ENCODE measurements at places on chromosomes 2 and 18.

- no peak for DNase-seq
Observed at GRCh38 chr18:59689756-59690155, 7.5 kb downstream of the CCBE1 start.

DNA sequence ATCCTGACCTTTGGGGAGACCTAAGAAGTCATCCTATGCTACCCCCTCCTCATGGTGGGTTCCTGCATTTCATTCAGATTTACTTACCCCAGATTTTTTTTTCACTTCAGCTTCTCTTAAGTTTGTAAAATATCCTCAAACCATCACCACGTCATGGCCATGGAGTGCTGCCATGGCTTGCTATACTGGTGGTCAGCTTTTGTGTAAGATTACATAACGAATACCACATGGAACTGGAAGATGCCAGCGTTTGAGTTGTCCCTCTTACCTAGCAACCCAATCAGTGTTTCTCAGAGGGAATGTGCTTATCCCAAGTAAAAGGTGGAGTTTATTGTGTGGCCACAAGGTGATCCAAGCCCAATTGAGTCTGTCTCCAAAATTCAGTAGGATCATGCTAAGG, 148.6 kb upstream of the ALPP start:
- DNase-seq, result no peak

GRCh38 chr2:211941216-211941747, 597.3 kb downstream of the ERBB4 start:
- no peak for DNase-seq

DNA sequence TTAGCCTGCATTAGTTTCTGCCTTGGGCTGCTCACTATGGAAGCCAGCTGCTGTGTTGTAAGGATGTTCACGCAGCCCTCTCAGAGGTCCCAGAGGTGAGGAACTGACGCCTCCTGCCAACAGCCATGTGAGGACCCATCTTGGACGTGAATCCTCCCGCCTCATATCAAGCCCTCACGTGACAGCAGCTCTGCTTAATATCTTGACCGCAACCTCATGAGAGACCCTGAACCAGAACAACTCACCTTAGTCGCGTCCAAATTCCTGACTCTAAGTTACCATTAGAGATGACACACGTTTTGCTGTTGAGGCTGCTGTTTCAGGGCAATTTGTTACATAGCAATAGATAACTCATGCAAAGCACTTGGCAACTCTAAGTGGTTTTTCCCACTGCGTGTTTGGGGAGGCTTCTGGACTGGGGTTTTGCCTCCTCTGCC, 97.7 kb downstream of the TMEM17 start:
- DNase-seq, result no peak

- DNase-seq, result no peak
Observed at GRCh38 chr2:121828281-121828731, 72.9 kb downstream of the TSN start.

DNA sequence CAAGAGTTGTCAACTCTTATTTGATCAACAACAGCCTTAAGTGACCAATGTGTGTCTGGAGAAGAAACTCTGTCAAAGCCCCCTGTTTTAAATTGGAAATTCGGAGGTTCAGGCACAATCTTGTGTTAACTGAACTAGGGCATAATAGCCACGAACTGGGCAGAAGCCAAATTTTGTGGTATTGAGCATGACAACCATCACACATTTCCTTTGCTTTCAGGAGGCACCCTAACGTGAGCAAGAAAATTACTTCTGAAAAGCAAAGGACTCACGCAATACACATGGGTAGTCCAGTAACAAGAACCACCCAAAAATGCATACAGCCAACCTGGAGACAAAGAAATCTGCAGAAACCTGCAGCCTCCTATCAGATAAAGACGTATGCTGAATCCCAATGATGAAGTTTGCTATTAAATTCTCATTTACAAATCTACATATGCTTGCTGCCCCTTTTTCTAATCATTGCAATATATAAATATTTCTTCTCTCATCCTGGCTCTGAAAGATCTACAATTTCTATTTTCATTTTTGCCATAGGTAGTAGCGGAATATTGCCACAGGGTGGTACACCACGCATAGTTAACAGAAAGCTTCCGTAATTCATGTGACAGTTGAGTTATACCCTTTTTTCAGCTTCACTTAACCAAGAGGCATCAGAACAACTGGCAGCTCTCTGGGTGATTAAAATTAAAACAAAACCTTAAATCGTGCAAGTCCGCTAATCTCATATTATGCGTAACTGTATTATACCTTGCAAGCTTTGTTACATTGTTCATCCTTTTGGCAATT, 495.8 kb downstream of the NRXN1 start:
- DNase-seq, result no peak

DNA sequence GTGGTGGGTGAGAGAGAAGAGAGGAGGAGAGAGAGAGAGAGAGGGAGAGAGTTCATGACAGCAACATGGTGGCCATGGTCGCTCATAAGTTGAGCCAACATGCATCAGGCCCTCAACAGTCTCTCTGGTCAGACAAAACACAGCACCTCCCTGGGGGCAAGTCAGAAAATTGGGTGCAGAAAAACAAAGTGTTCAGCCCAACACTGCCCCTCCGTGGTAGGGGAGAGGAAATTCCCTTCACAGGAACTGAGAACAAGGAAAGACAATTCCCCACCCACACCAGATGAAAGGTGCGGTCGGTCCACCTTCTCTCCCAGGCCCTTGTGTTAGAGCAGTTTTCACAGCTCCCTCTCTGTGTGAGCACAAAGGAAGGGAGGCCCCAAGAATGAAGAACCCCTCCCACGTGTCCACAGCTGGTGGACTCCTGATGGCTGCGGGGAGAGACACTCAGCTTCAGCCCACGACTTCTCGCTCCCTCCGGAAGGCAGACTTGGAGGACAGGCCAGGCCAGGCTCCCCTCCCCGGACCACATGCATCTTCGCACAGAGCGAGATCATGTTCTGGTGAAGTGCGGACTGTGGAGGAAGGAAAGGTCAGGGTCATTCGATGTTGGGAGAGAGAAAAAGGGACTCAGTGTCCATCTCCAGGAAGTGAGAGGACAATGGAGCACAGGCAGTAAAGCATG, 181.7 kb downstream of the ANAPC1 start:
- peak; percentile 30 for DNase-seq

GRCh38 chr18:57928466-57928865, 115.6 kb upstream of the NEDD4L start:
- DNase-seq, result no peak

Data from stimulated activated CD8-positive, alpha-beta memory T cell treated with anti-CD3 and anti-CD28 coated beads, Interleukin-12 subunit alpha, Interleukin-12 subunit beta, amount 100 ng/mL, for 1 hour (primary cell).